ENCODE measurements at places on chromosomes 2 and 18.

- DNase-seq: no peak
Observed at GRCh38 chr2:168635065-168635577, 167.3 kb upstream of the NOSTRIN start.

DNA sequence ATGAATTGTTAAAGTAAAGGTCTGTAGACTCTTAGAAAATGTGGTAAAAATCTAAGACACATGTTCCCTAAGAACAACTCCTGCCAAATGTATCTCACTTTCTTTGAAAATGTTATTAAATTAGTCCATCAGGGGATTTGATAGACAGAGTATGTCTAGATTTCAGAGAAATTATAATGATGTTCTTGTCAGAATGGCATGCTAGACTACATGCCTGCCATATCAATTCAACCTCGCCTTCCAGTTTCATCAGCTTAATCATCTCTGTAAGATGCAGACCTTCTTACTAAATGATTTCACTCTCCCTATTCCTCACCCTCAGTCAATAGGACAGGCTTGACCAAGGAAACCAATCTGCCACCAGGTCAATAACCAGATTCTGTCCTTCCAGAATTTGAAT is 368.4 kb downstream of the TXNL1 start:
- DNase-seq: no peak

DNA sequence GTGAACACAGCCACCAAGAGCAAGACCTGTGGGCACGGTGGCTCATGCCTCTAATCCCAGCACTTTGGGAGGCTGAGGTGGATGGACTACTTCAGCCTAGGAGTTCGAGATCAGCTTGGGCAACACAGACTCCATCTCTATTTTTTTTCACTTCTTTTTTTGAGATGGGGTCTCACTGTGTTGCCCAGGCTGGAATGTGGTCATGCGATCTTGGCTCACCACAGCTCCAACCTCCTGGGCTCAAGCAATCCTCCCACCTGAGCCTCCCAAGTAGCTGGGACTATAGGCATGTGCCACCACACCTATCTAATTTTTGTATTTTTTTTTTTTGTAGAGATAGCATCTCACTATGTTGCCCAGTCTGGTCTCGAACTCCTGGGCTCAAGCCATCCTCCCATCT is 54.4 kb upstream of the SPRED2 start:
- no peak for DNase-seq

- no peak for DNase-seq
Observed at GRCh38 chr2:101520246-101520645, 45.3 kb upstream of the RFX8 start.

DNA sequence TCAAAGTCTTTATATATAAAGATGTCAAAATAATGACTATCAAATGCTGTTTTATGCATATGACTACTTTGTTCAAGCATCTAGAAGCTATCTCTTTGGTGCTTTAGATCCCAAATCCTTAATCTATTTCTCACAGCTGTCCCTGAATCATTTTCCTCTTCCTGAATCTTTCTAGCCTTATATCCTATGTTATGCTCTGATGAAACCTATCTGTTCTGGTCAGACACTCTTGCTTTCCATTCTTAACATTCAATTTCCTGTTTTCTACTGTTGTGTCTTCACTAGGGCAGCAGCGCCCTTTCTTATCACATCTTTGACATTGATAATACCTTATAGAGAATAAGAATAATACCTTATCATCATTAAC is 6.3 kb upstream of the PARD3B start:
- DNase-seq: no peak

- peak; percentile 91 for DNase-seq
Observed at GRCh38 chr2:240566203-240567136, 1.8 kb upstream of the RNPEPL1 start.

DNA sequence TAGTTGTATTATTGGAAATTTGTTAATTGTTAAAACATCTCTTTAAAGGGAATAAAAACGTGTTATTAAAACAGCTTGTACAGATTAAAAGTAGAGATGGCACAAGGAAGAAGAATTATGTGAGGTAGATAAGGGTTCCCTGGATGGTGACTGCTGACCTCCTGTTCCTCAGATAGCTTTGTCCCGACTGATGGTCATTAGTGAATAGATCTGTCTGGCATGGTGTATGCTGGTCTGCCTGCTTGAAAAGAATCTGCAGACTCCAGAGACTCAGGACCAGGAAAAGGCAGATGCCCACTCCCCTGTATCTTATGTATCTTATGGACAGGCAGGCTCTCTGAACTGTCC is 5.6 kb upstream of the FARP2 start:
- DNase-seq: no peak

- no peak for DNase-seq
Observed at GRCh38 chr2:144432921-144433320, 87.0 kb downstream of the ZEB2 start.

GRCh38 chr2:147639891-147640290 is 204.9 kb upstream of the ACVR2A start:
- DNase-seq: no peak

- no peak for DNase-seq
Observed at GRCh38 chr2:190637281-190637734, 11.6 kb upstream of the NAB1 start.

DNA sequence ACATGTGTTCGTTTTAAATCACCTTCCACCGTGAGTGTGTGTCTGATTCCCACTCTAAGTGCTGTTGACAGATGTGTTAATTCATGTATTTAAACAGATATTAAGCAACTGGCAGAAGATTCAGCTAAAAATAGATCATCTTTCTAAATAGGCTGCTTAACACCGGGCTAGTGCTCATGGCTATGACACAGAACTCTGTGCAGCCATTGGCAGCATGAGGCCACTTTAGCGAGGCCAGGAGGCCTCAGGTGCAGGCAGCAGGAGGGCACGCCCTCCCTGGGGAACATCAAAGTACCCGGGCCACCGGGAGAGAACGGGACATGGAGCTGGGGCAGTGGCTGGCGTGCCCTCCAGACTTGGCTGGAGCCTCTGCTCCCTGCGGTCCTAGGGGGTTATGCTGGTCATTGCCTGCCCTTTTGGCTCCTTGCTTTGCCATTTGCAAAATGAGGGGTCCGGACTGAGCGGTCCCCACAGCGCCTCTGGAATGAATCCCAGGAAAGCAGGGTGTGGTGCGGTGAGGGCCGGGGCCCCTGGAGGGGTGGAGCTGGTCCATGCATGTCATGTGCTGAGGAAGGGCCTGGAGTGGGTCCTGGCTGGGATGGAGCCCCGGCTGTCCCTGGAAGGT is 62.8 kb upstream of the HDAC4 start:
- DNase-seq: no peak

- no peak for DNase-seq
Observed at GRCh38 chr2:152042636-152043615, 55.9 kb downstream of the CACNB4 start.

- no peak for DNase-seq
Observed at GRCh38 chr2:236749346-236749745, 179.7 kb downstream of the ACKR3 start.

DNA sequence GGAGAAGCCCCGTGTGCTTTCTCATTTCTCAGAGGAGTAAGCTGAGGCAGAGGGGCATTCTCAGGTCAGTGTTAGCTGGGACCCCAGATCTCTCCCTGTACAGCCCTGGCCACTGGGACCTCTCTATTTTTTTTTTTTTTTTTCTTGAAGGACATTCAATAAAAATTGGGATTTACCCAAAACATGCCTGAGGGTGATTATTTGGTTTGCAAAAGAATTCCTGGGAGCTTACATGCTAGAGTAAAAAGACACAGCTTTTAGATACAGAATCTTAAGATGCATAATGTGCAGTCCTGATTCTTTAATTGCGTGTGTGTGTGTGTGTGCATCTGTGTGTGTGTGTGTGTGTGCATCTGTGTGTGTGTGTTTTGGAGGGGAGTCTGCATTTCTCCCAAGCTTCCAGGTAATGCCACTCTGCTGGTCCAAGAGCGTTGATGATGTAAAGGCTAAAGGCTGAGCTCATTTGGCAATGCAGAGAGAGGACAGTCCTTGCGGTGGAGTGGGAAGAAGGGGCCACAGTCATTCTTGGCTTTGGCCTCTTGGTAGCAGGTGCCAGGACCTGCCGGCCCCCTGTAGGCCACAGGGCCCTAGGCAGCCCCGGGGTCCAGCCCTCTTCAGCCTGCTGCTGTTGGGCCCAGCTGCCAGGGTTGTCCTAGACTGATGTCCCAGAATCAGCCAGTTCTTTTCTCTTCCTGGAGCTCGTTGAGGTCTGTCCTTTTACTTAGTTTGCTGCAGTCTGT is 74.1 kb upstream of the MCFD2 start:
- DNase-seq: no peak

GRCh38 chr2:105852066-105852465 is 107.4 kb downstream of the NCK2 start:
- DNase-seq: no peak

- no peak for DNase-seq
Observed at GRCh38 chr2:95021023-95021416, 4.5 kb upstream of the MAL start.

DNA sequence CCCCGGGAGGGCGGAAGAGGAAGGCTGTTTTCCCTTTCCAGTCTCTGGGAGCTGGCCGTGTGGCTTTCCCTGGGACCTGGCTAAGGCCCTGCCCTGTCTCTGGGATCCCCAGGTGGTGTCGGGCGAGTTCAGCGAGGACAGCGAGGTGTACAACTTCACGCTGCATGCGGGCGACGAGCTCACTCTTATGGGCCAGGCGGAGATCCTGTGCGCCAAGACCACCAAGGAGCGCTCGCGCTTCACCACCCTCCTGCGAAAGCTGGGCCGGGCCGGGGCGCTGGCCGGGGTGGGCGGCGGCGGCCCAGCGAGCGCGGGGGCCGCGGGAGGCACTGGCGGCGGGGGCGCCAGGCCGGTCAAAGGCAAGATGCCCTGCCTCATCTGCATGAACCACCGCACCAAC is 11.2 kb downstream of the GAREM2 start:
- DNase-seq: no peak

GRCh38 chr2:1940679-1941078 is 196.4 kb upstream of the PXDN start:
- DNase-seq: no peak

- no peak for DNase-seq
Observed at GRCh38 chr2:64023485-64024258, 4.4 kb upstream of the VPS54 start.

DNA sequence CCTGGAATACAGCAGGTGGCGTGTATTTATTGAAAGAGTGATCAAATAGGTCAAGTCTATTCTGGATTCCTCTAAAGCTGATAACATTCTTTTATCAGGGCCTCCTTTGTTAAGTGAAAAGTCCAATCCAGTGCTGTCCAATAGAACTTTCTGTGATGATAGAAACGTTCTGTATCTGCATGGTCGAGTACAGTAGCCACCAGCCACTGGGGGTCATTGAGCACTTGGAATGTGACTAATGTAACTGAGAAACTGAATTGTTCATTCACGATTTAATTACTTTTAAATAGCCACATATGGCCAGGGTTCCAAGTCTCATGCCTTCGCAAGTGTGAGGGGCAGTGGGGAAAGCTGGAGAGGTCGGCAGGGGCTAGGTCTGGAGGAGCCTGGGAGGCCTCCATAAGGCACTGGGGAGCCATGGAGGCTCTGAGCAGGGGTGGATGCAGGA is 20.5 kb downstream of the SH2D6 start:
- DNase-seq: no peak

GRCh38 chr18:76484749-76485387 is 10.2 kb downstream of the ZNF516 start:
- no peak for DNase-seq

GRCh38 chr2:239289545-239289944 is 111.3 kb downstream of the HDAC4 start:
- DNase-seq: peak; percentile 36

DNA sequence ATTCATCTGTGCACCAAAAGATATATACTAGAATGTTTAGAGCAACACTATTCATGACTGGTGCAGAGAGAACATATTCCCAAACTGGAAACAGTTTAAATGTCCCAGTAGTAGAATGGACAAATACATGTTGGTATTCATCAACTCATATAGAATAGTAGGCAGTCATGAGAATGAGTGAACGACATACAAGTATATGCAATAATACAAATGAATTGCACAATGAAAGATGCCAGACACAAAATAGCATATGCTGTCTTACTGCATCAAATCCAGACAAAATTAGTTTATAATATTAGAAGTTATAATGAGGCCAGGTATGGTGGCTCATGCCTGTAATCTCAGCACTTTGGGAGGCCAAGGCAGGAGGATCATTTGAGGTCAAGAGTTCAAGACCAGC is 8.3 kb upstream of the PRKAG3 start:
- DNase-seq: no peak

DNA sequence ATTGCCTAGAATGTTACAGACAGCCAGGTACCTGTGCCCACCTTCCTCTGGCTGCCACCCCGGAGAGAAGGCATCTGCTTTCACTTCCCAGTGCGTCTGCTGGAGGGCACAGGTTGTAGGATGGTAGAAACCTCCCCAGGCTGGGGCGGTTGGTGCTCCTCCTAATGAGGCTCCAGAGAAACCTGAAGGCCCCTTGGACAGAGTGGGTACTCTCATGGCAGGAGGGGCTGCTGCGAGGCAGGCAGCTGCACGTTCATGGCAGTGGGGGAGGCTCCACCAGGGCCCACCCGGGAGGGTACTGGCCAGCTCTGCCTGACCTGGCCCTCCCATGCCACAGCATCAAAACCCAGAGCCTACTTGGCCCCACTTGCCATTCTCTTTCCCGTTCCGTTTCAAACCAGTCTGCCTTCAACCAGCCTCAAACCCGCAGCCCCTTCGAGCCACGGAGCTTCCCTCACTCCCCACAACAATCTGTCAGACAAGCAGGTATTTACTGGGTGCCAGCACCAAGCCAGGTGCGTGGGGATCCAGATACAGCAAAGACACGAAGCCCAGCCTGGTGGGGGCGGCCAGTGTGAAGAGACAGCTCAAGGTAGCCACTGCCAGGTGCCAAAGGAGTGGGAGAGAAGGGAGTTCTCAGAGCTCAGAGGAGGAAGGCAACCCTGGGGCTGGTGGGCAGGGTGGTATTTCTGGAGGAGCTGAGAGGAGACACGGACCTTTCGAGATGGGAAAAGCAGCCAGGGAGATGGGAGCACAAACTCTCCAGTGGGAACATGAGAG is 229.6 kb downstream of the LOXHD1 start:
- DNase-seq: no peak

- DNase-seq: no peak
Observed at GRCh38 chr2:42168459-42169099, 574 bp upstream of the EML4 start.

- no peak for DNase-seq
Observed at GRCh38 chr2:2464094-2464493, 133.0 kb upstream of the MYT1L start.

DNA sequence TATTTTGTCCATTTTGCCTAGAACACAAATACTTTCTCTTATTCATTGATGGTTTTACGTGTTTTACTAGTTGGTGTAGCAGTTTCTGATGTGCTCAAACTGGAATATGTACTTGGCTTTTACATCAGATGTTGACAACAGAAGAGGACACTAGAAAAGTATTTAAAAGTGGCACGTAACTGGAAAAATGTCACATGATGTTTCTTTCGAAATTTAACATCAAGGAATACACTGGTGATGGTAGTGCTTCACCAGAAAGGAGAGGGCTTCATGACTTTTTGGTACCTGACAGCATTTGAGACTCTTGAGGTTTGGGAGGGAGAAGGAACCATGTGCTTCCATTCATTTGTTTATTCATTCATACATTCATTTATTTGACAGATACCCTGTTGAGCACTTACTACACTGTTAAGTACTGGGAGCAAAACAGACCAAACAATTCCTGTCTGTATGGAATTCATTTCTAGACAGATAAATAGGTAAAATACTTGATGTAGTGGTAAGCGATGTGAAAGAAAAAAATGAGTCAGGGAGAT is 1.5 kb downstream of the GIGYF2 start:
- no peak for DNase-seq

Data from central memory CD4-positive, alpha-beta T cell (primary cell).